ENCODE measurements at places on chromosomes 6 and 20.

DNA sequence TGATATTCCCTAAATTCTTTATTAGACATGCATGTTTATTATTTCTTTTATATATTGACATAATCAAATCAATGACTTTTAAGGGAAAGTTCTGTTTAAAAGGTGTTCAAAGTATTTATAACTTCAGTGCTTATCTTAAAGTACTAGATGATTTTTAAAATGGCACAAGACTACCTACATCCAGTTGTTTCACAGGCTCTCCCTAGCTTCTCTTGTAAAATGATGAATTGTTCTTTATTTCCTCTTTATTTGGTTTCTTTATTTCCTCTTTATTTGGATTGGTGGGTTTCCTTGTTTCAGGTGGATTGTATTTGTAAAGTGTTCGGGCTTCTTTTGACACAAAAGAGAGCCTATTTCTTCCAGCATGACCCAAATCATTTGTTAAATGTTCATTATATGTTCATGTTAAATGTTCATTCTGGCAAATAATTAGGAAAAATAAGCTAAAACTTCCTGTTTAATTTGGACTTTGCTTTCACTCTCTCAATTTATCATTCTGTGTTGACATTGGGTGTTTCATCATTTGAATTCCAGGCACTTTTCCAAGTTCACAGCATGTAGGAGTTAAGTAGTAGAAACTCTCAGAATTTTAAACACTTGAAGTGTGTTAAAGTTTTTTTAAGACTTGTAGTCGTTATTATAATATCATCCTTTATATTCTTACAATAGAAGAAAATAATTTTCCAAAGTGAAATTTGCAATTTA, 24.6 kb downstream of the MLIP start:
- no peak for DNase-seq

DNA sequence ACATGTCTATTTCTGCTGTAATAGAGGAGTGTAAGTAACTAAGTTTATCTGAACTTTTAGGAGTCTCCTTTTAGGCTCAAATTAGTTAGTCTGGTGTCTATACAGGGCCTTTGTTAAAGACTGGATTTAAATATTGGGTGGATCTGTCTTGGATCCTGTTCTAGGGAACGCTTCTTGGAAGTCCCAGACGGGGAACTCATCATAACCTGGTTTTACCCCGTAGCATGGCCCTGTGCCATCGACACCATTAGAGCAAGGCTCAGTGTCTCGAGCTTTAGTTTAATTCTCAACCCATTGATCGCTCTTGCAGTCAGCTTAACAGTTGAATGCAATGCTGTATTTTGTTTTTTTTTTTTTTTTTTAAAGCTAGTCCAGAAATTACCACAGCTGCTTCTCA, 89.9 kb downstream of the CARMIL1 start:
- DNase-seq: no peak

GRCh38 chr6:43951063-43951755, 176.0 kb downstream of the MRPL14 start:
- peak; percentile 59 for DNase-seq

GRCh38 chr20:40056171-40056570, 632.9 kb downstream of the MAFB start:
- DNase-seq: no peak

GRCh38 chr6:159720708-159721107, 6.6 kb upstream of the WTAP start:
- DNase-seq: no peak

Data from left forelimb (tissue), 1 donor.